ENCODE measurements at places on chromosomes 11 and 22.

- no peak for DNase-seq
Observed at GRCh38 chr11:114073007-114073827, 13.7 kb downstream of the ZBTB16 start.

- DNase-seq, result no peak
Observed at GRCh38 chr11:73113426-73113825, 28.7 kb downstream of the FCHSD2 start.

GRCh38 chr22:39426380-39427043, 26.9 kb downstream of the TAB1 start:
- no peak for DNase-seq

DNA sequence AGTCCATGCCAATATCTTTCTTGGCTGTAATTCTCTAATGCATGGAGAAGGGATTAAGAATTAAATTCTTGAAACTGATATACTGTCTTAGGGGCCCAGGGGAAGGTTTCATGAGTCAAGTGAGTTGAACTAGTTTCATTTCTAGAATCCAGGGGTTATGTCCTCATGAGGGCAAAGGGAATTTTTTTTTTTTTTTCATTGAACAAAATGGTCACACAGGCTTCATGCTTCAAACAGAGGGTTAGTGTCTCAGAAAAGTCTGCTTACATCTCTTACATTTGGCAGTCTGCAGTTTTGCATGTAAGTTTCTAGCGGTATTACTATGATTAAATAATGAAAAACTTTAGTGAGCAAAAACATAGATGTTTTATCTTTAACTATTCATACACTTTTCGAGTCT, 32.9 kb downstream of the PPME1 start:
- DNase-seq, result no peak

- DNase-seq, result peak; percentile 84
Observed at GRCh38 chr22:26894766-26895485, 237.5 kb downstream of the MIAT start.

DNA sequence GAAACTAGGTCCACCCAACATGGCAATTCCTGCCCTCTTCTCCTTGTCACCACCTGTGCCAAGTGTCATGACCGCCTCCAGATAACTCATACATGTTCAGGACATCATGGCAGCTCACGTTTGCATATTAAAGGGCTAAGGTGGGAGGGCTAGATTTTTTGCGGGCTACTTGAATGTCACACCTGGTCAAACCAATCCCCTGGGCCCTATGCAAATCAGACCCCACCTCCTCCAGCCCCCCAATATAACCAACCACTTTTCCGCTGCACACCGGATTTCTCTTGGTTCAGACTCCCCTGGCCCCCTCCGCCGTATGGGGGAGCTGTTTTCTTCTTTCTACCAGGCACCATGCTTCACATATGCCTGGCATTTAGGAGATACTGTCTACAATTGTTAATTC, 12.6 kb downstream of the UPB1 start:
- no peak for DNase-seq

DNA sequence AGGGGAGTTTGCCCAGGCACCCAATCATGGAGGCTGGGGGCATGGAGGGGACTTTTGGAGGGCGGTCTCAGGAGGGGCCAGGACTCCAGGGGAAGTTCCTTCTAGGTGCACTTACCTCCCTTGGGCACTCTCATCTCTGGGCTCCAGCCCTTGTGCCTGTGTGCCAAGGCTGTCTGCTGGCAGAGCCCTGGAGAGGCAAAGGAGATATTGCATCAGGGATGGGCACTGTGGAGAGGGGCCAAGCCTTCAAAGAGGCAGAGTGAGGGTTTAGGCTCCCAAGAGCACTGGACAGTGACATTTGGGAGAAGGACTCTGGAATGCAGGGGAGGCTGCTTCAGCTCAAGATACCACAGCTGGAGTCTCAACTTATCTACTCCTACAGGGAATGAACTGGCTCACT, 32.2 kb upstream of the TFIP11 start:
- DNase-seq, result no peak

GRCh38 chr11:118749429-118749828, 41.5 kb downstream of the DDX6 start:
- no peak for DNase-seq

DNA sequence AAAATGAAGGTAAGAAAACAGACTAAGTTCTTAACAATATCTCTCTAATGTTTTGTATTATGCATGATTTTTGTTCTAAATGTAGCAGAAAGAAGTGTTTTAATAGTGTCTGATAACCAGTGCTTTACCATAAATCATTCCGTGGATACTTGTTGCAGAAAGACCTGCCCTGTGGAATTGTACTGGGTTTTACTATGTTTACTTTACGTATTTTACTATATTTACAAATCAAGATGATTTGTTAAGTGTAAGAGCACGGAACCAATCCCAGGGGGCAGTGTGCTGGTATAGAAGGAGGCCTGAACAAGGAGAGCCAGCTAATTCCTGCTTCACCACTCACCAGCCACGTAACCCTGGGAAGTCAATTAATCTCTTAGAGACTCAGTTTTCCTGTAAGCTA, 1.4 kb downstream of the HTR3B start:
- DNase-seq, result no peak

DNA sequence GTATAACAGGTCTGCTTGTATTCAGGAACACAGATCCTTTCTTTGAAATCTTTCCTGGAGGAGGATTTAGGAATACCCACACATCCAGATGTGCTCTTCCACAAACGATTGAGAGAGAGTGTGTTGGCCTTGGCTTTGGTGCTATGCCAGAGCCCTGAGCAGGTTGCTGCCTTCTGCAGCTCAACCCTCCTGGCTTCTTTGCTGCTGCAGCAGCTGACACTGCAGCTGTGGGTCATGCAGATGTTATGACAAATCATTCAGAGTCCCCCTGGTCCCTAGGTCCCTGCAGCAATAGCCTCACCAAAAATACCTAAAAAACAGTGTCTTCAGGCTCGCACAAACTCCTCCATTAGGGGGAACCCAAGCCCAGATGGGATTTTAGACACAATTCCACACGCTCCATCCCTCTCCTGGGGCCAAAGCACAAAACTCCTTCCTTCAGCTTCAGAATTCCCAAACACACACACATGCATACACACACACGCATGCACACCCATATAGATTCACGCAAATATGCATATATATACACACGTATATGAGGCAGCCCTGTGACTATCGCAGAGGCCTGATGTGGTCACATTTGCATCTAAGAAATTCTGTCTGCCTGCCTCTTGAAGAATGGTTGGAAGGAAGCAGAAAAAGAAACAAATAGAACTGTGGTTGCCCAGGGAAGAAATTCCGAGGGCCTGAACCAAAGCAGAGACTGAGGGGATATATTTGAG, 35.4 kb downstream of the SLN start:
- DNase-seq, result no peak

GRCh38 chr11:19912115-19912957, 199.7 kb downstream of the NAV2 start:
- no peak for DNase-seq

DNA sequence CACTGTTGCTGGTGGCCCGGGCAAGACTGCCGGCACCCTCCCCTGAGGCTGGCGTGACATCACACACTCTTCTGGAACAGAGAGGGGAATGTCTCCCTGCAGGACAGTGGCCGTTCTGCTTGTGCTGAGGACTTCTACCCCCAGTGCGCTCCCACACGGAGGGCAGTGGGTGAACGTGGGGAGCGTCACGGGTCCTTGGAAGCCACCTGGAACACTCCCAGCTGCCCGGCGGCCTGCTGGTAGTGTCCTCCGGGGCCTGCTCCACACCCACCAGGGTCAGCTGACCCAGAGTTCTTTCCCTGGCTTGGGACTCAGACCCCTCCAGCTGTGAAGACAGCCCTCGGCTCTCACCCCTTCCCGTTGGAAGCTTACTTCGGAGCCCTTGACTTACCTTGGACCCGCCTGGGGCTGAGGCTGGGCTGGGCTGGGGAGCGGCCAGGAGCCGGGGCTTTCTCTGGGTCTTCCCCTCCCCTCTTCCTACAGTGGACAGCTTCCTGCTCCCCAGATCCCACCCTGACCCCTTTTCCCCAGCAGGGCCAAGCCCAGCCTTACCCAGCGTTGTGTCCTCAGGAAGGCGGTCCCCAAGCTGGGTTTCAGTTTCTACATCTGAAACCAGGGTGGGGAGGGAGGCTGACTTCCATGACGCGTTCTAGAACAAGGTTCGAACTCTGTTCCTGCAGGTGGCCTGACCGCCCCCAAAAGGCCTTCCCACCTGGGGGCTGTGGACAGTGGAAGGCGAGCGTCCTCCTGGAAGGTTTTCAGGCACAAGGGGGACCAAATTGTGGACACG, 14.8 kb upstream of the GAL start:
- DNase-seq, result no peak

- no peak for DNase-seq
Observed at GRCh38 chr11:105227363-105227762, 87.8 kb upstream of the CARD18 start.

DNA sequence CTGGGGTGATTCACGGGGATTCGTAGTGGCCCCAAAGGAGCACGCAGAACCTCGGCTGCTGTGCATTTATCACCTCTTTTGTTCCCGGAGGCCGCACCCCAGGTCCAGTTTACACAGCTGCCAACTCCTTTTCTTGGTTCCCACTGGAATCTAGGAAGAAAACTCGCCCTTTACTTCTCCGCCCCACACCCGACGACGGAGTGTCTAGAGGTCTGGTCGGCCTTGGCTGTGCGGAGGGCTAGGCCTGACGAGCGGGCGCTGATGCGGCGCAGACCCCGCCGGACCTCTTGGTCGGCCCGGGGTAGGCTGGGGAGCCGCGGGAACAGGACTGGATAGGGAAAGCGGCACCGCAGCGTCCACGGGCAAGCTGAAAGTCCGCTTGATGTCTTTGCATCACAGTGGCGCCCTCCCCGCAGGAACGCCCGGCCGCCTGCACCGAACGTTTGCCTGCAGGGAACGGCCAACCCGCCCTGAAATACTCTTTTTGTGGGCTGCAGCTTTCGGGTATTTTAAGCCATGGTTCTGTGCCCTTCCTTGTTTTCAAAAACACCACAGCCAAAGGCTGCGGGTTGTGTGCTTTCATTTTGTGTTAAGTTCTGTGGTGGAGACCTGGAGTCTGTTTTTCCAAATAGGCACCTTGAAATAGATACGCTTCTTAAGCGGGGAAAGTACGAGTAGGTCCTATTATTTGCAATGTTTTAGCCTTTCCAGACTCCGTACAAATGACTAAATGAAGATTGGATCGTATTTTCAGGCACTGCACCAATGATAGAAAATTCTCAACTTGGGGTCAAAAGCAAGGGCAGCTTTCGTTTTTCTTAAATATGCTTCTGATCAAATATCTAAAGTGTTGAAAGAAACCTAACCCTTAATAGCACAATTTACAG, 829 bp upstream of the ZBED5 start:
- DNase-seq, result no peak

DNA sequence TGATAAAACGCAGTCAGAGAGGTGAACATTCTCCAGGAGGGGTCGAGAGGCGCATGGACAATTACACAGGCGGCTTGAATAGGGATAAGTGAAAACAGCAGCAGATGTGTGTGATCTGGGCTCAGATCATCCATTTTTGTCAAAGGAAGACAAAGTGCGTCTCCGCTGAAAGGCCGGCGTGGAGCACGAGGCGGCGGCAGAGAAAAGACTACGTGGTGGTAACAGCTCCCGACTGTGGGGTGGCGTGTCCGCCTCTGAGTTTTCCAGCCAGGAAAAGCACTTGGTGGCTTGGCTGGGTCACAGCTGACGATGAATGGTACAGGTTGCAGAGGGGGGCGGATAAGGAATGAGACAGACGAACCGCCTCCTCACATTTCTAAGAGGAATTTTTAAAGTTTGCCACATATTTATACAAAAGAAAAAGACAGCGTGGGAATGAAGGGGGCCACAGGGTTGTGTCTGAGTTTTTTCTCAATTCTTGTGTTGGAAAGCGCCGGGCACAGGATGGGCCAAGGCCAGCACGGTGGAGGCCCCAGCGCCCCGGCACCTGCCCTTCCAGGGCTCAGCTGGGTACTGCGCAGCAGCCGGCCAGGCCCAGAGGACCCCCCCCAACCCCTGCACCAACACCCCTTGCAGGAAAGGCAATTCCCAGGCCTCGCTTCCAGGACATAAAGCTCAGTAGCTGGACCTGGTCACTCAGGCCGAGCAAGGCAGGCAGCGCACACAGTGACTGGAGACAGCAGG, 80.4 kb downstream of the TRMU start:
- DNase-seq, result no peak

DNA sequence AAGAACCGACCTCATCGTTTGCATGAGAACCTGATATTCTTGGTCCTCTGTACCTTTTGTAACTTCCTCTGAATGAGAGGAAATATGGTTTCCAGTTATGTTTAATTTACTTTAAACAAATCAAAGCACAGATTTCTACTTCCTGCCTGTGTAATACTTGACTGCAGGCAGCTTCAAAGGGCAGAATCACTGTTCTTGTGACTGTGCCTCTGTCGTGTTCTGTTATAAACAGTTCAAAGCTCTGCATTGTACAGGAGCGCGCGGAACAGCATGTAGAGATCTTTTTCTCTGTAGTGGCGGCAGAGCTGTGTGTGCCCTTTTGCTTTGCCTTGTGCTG, 73.2 kb upstream of the CLDN5 start:
- DNase-seq, result no peak

- no peak for DNase-seq
Observed at GRCh38 chr22:40218152-40218551, 40.4 kb downstream of the TNRC6B start.

DNA sequence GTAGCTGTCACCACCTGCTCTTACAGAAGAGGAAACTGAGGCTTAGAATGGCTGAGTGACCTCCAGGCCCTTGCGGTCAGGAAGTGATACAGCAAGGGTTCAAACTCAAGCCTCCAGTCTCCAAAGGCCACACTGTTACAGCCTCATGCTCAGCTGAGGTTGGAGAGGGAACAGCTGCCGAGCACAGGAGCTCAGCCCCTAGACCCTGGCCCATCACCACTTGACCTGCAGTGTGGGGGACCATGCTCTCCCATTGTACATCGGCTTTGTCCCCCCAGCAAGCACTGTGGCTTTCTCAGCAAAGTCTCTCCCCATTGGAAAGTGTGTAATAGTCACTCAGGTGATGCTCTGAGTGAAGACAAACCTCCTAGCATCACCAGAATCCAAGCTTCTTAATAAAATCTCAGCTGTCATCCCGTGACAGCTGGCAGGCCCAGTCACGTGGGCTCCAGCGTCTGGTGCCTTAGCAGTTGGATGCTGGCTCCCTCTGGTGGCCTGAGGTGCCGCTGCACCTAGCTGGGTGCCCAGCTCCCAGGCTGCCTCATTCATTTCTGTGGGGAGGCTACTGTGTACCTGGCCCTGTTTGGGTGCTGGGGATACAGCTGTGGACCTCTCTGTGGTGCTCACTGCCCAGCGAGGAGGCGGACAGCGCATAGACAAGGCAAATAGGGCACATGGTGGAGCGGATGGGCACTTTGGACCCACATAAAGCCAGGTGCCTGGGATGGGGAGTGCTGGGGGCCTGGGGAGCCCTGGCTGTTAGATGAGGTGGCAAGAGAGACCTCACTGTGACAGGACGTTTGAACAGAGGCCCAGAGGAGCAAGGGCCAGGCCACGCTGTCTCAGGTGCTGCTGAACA, 19.1 kb upstream of the MYRF start:
- DNase-seq, result peak; percentile 41

Measured in AG09319 (cell line).